ENCODE measurements at places on chromosomes 12 and 14.

GRCh38 chr12:100661300-100661951 lies 87.9 kb downstream of the GAS2L3 start:
- DNase-seq, result no peak

DNA sequence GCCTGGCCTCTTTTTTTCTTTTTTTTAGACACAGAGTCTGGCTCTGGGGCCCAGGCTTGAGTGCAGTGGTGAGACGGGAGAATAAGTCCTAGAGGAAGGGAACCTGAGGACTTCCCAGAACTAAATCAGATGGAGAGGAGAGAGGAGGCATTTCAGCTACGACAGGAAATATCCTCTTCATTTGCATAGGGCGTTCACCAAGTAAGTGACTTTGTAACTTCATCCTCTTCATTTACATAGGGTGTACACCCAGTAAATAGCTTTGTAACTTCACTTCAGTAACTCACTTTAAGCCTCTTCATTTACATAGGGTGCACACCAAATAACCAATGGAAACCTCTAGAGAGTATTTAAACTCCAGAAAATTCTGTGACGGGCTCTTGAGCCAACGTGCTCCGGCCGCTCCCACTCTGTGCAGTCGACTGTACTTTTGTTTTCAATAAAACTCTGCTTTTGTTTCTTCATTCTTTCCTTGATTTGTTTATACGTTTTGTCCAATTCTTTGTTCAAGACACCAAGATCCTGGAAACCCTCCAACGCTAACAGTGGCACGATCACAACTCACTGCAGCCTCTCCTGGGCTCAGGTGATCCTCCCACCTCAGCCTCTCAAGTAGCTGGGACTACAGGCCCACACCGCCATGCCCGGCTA lies 21.4 kb upstream of the ANKRD9 start:
- DNase-seq, result no peak

DNA sequence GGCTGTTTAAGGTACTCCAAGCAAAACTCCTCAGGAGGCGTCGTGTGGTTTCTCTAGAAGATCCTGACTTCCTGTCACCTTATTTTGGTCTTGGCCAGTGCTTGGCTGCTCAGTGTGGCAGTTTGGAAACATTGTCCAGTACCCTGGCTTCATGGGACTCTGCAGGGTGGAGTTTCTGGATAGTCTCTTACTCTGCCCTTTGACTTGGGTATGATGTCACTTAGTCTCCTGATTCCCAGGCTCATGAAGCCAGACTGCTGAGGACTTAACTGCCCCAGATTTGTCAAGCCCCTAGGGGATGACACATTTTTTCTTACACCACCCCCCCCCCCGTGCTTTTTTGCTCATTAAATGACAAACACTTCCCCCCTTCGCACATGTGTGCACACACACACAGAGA lies 82.7 kb downstream of the ADCK1 start:
- DNase-seq, result peak; percentile 25

GRCh38 chr12:49624921-49625577 lies 1.7 kb downstream of the PRPF40B start:
- no peak for DNase-seq

DNA sequence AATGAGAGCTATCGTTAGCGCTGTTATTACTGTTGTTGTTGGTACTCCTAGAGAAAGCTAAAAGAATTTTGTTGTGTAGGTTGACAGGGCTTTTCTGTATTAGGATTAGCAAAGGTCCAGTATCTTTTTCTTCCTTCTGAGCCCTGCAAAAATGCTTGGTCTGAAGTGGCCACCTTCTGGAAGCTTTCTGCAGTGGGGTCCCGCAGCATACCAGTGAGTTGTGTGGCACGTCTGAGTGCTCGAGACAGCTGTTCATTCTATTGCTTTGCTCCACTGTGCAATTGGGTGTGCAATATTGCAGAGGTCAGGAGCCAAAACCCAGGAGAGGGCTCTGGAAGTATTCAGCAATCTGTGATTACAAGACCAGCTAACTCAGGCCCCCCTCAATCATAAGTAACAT lies 57.1 kb downstream of the CCDC60 start:
- DNase-seq, result no peak

DNA sequence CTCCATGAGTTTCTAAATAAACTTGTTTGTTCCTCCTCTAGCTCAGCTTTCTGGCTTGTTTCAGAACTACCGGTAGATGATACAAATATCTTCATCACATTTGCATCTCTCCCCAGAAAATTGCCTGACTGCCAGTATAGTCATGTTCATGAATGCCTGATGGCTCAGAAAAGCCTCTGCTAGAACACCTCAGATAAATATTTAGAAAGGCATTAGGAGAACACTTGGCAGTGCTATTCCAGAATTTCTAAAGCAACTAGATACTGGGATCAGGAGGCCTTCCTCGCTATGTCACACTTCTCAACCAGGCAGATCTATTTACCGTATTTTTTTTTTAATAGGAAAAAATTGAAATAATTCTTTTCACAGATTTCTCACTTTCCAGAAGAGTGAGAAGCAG lies 32.3 kb upstream of the KRAS start:
- no peak for DNase-seq

DNA sequence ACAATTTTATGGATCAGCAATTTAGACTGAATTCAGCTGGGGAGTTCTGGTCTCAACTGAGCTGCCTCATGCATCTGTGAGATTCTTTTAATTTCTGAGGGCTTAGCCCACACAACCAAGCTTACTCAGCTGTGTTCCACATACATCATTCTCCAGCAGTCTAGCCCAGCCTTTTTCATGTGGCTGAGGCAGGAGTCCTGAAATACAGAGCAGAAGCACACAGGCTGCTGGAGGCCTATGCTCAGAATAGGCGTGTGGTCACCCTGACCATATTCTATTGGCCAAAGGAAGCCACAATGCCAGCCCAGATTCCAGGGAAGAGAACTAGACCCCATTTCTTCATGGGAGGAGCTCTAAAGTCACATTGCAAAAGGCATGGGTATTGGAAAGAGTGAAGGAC lies 72.3 kb upstream of the DHRS4 start:
- peak; percentile 12 for DNase-seq

DNA sequence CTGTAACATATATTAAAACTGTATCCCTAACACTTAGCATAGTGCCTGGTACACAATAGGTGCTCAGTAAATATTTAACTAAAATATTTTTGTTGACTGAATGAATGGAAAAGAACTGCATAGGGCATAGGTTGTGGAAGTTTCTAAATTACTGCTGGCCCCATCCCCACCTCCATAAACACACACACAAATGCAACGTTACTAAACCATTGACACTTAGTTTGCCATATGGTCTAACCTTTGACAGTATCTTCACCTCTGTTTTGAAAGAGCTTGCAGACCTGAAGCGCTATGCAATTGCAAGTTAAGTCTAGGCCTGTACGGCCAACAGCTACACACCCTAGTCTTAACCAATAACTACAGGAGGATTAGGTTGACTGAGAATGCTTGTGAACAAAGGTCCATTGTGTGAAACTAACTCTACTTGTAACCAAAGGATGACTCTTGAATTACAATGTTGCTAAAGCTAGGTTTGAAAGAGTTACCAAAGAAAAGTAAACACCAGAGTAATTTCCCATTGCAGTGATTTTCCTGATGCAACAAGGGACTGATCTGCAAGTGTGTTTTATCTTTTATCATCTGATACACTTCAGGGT lies 924 bp upstream of the MANSC1 start:
- no peak for DNase-seq

DNA sequence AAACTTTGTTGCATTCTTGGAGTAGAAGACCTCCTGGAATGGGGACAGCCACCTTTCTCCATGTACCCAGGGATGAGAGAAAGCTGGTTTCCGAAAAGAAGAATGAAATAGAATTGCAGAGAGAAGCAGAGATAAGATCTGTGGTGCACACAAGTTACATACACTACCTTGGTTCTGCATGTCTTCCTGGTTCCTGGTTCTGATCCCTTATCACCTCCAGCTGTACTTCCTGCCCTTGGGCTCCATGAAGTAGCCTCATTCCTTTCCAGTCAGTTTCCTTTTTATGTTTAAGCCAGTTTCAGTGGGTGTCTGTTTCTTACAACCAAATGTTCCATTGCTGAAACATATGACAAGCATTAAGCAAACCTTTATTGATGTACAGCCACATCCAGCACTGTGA lies 69.3 kb downstream of the FBXW8 start:
- no peak for DNase-seq

GRCh38 chr14:106210650-106211049 lies 684.3 kb downstream of the TMEM121 start:
- no peak for DNase-seq

DNA sequence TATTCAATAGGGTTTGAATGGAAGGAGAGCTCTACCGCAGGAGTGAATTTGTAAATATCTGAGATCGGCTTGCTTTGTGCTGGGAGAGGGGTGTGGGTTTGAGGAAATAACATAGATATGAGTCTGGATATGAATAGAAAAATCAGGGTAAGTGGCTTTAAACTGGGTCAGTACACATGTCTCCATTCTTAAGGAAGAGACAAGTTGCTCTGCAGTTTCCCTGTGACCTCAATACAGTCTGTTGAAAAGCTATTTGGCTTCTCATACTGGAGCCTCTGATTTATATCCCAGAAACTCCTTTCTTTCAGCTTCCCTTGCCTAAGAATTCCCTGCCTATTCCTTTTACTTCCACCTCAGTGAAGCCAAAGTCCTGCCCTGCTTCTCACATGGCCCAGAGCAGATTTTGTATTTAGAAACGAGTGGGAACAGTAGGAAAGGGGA lies 153.5 kb upstream of the ATF7IP start:
- no peak for DNase-seq
